ENCODE measurements at places on chromosomes 16 and 17.

GRCh38 chr16:3152027-3152276 is 17.1 kb downstream of the ZNF213 start:
- no peak for DNase-seq

DNA sequence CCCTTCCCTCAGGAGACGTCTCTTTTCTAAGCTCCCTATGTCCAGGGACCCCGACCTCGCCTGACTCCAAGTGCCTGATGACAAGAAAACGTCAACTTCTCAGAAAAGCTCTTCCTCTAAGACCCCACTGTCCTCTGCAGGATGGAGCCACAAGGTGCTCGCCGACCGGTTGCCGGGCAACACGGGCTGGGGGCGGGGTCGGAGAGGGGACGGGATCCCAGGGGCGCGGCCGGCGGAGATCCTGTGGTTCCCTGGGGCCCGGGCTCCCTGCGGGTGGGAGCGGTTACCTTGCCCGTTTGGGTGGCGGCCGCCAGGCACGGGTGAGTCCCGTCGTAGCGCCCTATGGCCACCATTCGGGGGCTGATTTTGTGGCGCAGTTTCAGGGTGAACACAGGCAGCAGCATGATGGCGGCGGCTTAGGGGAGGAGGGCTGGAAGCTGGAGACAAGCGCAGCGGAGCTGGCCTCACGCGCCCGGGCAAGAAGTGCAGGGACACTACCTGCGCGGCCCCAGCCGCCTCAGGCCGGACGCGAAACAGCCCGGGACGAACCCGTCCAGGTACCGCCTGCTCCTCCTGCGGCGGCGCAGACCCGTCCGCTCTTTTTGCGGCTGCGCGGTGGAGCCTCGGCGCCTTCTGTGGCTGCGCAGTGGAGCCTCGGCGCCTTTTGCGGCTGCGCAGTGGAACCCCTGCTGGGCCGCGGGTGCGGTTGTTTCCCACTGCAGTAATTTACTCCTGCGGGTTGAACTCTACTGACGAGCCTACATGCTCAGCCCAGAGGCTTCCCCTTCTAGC is at the start of gene BBS2:
BBS2 (minus strand) TSS at position 566 of the 792 bp plus-strand sequence; CDS start at position 404, 162 bp downstream.
- DNase-seq, result peak; percentile 20

GRCh38 chr17:77365584-77366186 is 224.9 kb downstream of the SEC14L1 start:
- no peak for DNase-seq

DNA sequence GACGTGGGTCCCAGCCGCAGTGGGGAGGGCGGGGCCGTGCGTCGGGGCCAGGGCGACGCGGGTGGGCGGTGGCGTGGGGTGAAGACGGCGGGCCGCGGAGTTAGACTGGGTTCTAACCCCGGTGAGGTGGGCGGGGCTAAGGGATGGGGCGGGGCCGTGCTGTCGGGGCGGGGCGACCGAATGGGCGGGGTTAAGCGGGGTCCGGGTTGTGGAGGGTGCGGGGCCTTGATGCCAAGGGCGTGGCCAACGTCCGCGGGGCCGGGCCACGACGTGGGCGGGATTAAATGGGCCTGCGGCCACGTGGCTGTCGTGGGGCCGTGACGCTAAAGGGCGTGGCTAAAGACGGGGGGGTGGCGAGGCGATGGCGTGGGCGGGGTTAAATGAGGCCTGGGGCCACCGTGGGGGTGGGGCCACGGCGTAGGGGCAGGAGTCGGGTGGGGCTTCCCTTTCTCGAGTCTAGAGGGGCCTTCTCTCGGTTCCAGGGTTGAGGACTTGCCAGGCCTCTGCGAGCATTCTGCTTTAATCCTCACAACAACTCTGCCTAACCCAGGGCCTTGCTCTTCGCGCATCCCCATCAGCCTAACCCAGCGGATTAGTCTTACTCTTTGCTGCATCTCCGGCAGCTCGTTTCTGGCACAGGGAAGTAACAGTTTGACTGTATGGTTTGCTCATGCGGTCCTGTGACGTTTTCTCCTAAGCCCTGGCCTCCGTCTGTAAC is 739 bp downstream of the TCF25 start:
- peak; percentile 70 for DNase-seq

GRCh38 chr17:53891726-53892125 is 69.0 kb downstream of the KIF2B start:
- DNase-seq, result no peak

GRCh38 chr17:55433629-55434422 is 12.2 kb upstream of the MMD start:
- peak; percentile 86 for DNase-seq

DNA sequence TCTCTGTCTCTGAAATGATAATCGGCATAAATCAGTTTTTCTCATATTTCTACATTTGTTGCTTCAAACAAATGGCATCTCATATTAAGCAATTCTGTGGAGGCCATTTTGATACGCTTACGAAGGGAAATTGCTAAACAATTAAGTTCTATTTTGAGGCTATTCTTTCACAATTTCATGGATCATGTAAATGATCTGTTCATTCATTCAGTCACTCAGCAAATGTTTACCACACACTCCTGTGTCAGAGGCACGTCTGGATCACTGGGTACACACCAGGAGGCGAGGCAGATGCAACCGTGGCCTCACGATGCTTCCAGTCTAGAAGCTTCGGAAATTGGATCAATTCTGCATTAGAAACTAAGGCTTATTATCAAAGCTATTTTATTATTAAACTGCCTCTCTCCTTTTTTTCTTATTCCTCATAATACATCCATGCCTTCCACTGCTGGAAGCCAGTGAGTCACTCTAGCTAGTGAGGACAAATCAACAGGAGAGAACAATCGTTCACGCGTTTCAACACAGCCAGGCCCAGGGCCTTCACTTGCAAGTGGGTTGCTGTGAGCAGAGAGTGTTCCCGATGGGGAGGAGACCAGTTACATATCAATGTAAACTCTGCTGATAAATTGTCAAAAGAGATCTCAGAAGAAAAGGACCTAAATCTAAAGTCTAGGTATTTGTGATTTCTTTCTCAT is 11.3 kb upstream of the SLC39A11 start:
- DNase-seq, result no peak

- peak; percentile 75 for DNase-seq
Measured at GRCh38 chr17:58960068-58960467, 146.6 kb downstream of the TRIM37 start.

DNA sequence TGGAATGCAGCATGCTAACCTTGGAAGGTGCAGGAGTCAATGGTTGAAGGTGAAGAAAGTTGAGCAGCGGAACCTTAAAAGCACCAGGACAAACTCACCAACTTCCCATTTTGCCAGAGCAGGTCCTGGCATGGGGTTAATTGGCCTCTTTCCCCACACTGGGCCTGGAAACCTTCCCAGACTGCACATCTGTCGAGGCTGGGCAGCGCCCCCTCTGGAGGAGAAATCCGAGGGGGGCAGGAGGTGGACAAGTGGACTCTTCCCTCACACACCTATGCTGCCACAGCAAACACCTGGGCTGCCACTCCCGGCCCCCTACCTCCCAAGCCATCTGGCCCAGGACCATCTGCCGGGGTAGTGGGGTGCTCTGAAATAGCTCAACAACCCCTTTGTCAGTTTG is 232.4 kb downstream of the CBLN1 start:
- no peak for DNase-seq

DNA sequence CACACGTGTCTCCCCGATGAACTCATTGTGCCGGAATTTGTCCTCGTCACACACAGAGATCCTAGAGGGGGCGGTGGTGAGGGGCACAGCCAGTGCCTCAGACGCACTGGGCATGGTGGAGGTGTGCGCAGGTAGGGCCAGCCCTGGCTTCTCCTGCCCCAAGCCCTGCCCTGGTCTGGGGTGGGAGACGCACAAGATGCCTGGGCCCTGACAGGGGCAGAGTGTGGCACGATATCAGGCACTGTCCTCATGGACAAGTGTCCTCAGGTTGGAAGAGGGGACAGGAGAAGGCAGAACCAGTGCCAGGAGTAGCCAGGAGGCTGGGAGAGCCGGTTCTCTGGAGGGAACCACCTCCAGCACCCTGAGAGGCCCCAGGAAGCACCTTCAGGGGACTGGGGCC is 20.0 kb downstream of the DOC2B start:
- no peak for DNase-seq

DNA sequence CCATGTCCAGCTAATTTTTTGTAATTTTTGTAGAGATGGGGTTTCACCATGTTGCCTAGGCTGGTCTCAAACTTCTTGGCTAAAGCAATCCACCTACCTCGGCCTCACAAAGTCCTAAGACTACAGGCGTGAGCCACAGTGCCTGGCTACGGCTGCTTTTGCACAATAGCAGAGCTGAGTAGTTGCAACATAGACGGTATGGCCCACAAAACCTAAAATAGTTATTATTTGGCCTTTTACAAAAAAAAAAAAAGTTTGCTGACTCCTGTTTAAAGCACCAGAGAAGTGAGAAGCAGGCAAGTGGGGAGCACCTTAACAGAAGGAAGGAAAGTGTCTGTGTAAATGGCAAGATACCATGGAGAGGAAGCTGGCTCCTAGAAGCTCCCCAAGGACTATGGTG is 5.3 kb upstream of the HSF5 start:
- no peak for DNase-seq

All from epithelial cell of prostate (primary cell).